T-helper 2 cell (primary cell): ENCODE measurements at places on chromosomes 5 and 9.

DNA sequence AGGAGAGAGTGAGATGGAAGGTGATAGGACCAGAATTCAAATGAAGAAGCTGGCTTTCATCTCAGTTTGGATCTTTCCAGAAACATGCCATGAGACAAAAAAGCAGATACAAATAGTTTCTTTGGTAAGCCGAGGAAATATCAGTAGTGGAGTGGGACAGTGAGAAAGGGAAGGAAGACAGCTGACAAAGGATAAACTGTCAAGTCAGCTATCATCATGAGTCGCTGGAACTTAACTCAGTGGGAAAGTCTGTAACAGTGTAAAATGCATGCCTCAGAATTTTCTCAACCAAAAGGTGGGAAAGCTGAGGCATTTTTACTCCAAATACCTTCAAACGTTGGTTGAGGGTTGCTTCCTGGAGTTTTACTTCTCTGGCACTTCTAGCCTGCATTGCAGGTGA is 129.8 kb downstream of the PLPPR1 start:
- DNase-seq = no peak

DNA sequence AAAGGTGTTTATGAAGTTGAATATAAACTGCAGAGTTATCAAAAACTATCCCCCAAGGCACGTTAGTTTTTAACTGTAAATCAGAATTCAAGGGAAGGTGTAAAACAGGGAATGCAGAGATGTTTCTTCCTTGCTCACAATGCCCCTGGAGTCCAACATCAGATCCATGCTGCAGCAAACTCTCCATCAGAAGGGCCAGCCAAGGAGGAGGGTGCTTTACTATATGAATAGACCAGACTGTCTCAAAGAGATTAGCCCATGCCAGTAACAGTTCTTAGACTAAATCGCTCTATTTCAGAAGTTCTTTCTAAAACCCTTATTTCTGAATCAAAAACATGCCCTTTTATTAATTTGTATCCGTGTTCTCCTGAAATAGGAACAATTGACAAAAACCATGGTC is 362.8 kb upstream of the RPS23 start:
- no peak for DNase-seq

GRCh38 chr5:117999939-118000549 is 988.3 kb downstream of the DTWD2 start:
- DNase-seq = no peak

- DNase-seq = no peak
Observed at GRCh38 chr5:115372146-115372545, 75.7 kb upstream of the CCDC112 start.

DNA sequence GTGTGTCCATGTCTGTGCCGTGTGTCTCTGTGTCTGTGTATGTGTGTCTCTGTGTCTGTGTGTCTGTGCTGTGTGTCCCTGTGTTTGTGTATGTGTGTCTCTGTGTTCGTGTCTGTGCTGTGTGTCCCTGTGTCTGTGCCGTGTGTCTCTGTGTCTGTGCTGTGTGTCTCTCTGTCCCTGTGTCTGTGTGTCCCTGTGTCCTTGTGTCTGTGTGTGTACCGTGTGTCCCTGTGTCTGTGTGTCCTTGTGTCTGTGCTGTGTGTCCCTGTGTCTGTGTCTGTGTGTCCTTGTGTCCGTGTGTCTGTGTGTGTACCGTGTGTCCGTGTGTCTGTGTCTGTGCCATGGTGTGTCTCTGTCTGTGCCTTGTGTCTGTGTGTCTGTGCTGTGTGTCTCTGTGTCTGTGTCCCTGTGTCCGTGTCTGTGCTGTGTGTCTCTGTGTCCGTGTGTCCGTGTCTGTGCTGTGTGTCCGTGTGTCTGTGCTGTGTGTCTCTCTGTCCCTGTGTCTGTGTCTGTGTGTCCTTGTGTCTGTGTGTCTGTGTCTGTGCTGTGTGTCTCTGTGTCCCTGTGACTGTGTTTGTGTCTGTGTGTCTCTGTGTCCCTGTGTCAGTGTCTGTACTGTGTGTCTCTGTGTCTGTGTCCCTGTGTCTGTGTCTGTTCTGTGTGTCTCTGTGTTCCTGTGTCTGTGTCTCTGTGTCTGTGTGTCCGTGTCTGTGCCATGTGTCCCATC is 23.2 kb downstream of the CACNA1B start:
- DNase-seq = no peak

DNA sequence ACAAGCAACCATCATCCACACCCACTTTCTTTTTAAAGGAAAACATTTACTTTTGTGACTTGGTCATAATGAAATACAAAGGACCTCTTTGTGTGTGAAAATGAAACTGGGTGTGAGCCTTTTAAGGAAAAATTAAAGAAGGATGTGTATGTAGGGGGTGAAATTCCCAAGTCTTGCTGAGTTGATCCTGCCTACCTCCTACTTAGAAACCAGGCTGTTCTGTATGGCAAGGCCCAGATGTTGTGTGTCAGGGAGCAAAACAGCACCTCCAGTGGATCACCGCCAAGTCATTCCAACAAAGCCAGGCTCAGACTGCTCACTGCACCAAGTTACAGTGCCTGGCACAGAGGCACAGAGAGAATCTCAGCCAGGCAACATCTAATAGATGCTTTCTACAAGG is 198.5 kb upstream of the FBN2 start:
- DNase-seq = no peak

- DNase-seq = no peak
Observed at GRCh38 chr9:7536310-7536939, 263.2 kb downstream of the DMAC1 start.

GRCh38 chr9:5958273-5958672 is 57.2 kb downstream of the RANBP6 start:
- DNase-seq = no peak

DNA sequence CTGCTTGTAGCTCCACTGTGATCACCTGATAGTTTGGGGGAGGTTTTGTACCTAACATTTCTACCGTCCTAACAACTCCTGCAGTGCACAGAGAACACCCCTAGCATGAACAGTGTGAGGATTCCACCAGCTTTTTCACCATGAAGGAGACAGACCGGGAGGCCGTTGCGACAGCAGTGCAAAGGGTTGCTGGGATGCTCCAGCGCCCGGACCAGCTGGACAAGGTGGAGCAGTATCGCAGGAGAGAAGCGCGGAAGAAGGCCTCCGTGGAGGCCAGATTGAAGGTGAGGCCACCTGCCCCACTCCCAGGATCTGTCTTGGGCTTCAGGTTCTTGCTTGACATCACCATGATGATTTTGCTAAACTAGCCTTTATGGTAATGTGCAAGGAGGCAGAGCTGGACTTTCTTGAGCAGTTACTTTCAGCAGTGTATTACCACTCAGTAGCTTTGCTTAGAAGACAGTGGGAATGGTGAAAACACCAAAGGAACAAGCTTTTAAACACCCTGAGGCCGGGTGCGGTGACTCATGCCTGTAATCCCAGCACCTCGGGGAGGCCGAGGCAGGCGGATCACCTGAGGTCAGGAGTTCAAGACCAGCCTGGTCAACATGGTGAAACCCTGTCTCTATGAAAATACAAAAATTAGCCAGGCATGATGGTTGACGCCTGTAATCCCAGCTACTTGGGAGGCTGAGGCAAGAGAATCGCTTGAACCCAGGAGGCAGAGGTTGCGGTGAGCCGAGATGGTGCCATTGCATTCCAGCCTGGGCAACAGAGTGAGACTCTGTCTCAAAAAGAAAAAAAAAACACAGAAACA is 3.3 kb downstream of the EXOC3 start:
- DNase-seq = no peak

- no peak for DNase-seq
Observed at GRCh38 chr5:181047288-181047687, 7.2 kb downstream of the BTNL9 start.

DNA sequence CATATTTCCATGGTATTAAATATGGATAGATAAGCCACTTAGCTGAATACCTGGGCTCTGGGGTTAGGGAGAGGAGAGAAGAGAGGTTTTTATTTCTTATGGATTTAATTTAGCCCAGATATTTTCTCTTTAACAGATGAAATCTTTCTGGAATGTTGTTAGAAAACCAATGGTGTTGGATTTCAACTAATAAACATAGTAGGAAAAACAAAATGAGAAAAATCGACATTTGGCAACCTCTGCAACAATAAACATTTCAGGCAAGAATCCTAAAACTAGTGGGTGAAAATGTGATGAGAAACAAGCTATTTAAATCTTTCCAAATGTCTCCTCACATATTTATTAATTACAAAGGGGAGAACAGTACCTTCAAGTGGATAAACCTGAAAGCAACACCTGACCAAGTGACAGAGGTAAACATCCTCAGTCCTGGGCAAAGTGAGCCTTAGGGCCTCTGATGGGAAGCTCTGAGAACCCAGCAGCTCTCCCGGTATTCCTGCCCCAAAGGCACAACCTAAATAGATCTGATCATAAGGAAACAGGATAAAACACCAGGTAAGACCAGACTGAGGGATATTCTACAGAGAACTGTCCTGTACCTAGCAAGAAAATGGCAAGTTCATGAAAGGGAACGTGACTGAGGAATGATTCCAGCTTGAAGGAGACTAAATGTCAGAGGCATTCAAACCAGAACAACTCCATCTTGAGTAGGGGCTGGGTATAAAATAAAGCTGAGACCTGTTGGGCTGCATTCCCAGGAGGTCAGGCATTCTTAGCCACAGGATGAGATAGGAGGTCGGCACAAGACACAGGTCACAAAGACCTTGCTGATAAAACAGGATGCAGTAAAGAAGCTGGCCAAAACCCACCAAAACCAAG is 163.7 kb downstream of the ESM1 start:
- DNase-seq = no peak

GRCh38 chr9:90825586-90825985 is 24.0 kb downstream of the SYK start:
- no peak for DNase-seq

GRCh38 chr5:32319926-32320543 is 7.3 kb upstream of the MTMR12 start:
- no peak for DNase-seq

DNA sequence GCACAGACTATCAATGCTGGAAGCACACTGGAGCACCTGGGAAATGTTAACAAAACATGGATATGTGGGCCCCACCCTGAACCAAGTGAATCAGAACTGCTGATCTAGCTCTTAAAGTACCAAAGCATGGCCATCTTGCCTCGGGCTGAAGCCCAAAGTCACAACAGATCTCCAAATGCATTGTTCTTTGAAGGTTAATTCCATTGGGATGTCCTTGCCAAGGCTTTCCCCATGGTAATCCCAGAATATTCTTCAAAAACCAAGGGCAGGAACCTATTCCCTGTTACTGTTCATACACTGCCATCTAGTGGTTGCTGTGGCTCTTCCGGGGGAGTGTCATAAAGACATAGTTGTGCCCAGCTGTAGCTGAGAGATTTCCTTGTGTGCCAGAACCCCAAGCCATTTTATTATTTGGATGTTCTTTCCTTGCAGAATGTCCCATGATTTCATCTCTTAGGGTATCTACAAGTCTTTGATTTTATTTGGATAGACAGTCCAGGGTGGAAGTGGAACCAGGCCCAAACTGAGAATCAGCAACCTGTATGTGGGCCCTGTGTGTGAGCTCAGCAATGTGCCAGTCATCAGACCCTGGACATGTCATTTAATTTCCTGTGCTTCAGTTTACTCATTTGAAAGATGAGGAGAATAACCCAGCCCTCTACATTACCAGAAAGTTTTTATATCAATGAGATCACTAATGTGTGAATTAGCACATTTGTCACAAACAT is 290.0 kb downstream of the ACTL7B start:
- no peak for DNase-seq

DNA sequence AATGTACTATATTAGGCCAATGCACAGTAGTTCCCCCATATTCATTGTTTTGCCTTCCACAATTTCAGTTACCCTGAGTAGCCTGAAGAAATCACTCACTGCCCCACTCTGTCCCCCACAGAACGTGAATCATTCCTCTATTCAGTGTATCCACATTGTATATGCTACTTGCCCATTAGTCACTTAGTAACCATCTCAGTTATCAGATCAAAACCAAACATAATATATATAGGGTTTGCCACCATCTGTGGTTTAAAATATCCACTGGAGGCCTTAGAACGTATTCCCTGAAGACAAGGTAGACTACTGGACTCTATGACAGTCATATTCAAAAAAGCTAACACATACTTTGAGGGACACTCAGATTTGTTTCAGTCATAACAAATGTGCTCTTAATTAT is 465.7 kb upstream of the RGMB start:
- no peak for DNase-seq

GRCh38 chr9:79685577-79685976 is 113.8 kb downstream of the TLE4 start:
- DNase-seq = no peak

DNA sequence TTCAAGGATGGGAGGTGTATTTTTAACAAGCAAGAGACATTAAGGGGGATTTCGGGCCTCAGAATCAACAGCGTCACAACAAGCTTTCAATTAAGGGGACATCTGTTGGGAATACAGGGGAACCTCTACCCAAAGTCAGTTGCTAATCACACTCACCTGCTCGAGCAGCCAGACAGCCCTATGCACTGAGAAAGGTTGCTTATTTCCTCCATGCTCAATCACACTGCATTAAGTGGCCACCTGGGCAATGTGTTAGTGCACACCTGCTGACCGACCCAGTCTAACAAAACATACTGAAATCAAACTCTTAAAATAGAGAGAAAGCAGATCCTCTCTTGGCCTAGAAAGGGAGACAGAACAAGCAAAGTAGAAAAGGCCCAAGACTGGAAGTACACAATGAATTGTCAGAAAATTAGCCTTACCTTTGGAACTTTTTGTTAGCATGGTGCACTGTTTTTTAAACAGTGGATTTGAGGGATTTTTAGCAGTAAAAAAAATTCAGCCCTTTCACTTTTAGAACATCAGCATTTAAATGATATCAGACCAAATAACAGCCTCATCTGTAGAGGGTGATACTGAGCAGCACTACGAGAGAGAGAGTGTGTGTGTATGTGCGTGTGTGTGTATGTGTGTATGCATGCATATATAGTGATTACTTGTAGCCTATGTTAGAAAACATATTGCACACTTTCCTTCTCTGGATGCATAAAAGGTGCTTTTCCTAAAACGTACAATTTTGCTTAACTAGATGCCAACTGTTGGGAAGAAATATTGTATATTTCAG is 1118.6 kb upstream of the DMAC1 start:
- DNase-seq = no peak

GRCh38 chr5:117690612-117691011 is 1116.0 kb upstream of the SEMA6A start:
- no peak for DNase-seq

- no peak for DNase-seq
Observed at GRCh38 chr9:137672907-137673791, 54.3 kb downstream of the EHMT1 start.

DNA sequence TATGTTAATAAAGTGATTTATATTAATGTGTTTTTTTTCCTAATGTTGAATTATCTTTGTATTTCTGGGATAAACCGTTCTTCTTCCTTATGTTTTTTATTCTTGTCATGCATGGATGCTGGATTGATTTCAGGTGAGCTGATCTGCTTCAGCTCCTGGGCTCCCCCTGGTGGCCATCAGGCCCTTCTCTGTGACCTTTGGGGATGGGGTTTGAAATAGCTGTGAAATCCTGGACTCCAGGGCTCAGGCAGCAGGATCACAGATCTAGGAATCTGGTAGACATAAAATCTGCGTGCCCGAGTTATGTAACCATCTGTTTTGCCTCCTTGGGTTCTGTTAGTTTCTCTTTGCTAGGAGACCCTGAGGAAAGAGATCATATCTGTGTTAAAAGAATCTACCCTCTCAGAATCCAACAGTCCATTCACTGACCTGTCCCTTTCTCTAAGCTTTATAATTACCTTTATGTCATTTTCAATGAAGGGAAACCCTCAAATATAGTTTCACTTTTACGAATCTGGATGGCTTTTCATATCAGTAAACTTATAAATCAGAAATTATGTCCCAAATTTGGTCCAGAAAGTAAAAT is 12.2 kb upstream of the OR13J1 start:
- peak; percentile 75 for DNase-seq
